ENCODE measurements at places on chromosomes 16 and 17. TPM values are rescaled to one million over a fixed set of nuclear protein-coding genes. Genes with fewer than 3 reads are reported as not detected.

Gene MAP1LC3B
- total RNA-seq, result 40.9 TPM

Gene SHISA9
- under 0.01 TPM for total RNA-seq

Gene SALL1
- total RNA-seq, result under 0.01 TPM

Gene LPO
- total RNA-seq, result not detected

Gene KCTD5
- 25.6 TPM for total RNA-seq

Gene KCNH4
- total RNA-seq, result under 0.01 TPM

Gene USP32
- total RNA-seq, result 84.1 TPM

Gene PEMT
- total RNA-seq, result 22.8 TPM

Gene PERCC1
- total RNA-seq, result not detected

Gene TNFRSF13B
- total RNA-seq, result not detected

Gene ANKRD13B
- total RNA-seq, result 7.0 TPM

Gene MAZ
- 157 TPM for total RNA-seq

Gene HOXB4
- 5.8 TPM for total RNA-seq

Gene TMEM238L
- not detected for total RNA-seq

Gene KRT27
- not detected for total RNA-seq

Gene LITAFD
- total RNA-seq, result not detected

Gene ATP6V0C
- 14.1 TPM for total RNA-seq

All from smooth muscle cell of trachea (primary cell).